ENCODE measurements at places on chromosomes 3 and 15.
A peak's percentile ranks its signal among the peaks of the same experiment; 100 is the strongest.

DNA sequence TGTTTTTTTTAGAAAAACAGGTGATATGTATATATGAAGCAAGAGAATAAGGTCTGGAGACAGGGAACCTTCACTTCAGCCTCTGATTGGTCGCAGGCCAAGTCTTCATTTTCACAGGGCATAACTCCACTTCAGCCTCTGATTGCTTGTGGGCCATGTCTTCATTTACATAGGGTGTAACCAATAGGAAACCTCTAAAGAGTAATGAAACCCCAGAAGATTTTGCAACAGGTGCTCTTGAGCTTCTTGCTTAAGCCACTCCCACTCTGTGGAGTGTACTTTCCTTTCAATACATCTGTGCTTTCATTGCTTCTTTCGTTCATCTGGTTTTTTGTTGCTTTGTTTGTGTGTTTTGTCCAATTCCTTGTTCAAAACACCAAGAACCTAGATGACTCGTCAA, 22.6 kb upstream of the SCG3 start:
- no peak for DNase-seq

- no peak for DNase-seq
Measured at GRCh38 chr15:61087573-61087972, 141.5 kb downstream of the RORA start.

DNA sequence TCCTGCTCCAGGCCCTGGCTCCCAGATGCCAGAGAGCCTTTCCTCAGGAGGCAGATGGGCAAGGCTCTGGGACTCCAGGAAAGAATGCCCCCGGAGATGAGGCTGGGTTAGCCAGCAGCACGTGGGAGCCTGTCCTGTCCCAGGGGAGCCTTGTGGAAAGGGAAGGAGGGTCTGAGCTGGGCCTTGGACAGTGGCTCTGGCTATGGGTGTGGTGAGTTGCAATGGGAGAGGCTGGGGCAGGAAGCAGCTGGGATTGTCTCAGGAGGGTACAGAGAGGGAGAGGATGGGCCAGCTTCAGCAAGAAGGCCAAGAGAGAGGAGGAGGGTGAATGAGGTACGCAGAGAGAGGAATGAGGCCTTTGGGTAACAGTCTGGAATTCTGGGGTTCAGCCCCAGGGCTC, 17.4 kb upstream of the CACNA2D2 start:
- no peak for DNase-seq

GRCh38 chr3:129593230-129593594, 13.3 kb downstream of the PLXND1 start:
- no peak for DNase-seq

DNA sequence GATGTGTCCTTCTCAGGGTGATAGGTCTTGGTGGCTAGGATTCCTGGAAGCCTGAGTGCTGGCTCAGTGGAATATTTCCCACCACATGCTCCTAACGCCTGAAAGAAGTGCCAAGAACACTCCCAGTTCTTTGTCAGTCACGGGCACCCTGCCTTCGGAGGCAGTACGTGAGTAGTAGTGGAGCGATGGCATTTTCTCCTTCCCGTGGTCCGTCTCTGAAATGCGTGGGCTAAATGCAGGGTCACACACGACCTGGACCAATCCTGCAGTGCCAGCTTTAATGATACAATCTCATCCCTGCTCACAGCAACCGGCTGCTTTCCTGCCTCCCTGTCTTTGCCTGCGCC, 14.5 kb downstream of the H1-8 start:
- DNase-seq: no peak

- no peak for DNase-seq
Measured at GRCh38 chr3:52493232-52494017, 1.7 kb upstream of the STAB1 start.

DNA sequence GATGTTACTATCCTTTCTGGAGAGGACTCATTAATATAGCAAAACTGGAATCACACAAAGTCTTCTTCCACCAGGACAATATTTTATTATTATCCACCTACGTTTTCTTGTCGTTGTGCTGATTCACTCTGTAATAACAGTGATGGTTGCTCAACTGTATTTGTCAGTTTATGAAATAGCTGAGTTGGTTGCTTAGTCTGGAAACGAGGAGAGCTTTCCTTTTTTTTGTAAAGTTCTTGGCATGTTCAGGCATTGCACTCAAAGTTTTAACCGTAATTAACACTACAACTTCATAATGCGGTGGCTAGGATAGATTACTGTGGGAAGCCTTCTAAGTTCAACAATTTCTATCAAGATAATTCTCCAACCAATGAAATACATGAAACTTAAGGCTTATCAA, 131.2 kb downstream of the RAP2B start:
- no peak for DNase-seq

DNA sequence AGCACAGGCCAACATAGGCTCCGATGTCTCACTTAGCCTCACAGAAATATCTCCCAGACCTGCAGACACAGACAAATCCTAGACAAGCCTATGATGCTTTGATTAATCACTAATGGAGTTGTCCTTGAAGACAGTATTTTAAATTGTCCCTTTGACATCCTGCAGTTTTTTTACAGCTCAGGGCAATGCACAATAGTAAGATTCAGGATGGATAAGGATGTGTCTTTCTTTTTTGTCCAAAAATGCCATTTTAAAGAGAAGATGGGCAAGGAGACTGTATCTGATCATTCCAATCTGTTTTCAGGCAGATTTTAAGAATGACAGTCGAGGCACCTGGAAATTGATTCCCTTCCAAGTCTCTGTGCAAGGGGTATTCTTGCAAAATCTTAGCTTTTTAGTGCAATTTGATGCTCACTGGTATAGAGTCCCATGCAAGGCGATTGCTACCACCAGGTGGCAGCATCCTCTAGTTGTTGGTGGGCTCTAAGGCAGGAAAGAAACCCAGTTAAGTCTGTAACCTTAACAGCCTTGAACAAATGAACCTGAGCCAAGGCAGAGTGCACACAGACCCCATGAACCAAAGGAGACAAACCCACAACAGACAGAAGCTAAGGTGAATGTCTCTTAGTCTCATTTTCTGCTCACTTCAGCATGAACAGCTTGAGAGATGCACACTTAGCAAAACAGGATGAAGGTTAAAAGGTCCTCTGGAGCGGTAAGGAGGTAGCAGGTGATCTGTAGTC, 51.2 kb upstream of the MINAR1 start:
- DNase-seq: peak; percentile 65

DNA sequence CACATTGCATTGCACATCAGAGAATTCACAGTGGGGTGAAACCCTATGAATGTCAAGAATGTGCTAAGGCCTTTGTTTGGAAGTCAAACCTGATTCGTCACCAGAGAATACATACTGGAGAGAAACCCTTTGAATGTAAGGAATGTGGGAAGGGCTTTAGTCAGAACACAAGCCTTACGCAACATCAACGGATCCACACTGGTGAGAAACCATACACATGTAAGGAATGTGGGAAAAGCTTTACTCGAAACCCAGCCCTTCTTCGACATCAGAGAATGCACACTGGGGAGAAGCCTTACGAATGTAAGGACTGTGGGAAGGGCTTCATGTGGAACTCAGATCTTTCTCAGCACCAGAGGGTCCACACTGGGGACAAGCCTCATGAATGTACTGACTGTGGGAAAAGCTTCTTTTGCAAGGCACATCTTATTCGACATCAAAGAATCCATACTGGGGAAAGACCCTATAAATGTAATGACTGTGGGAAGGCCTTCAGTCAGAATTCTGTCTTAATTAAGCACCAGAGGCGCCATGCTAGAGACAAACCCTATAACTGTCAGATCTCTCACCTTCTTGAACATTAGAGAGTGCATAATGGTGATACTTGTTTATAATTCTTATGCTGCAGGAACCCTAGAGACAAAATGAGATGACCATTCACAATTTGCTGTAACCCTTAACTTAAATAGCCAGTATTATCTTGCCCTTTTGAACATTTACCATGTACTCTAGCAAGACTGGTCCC, 9.0 kb downstream of the ZNF662 start:
- DNase-seq: no peak

DNA sequence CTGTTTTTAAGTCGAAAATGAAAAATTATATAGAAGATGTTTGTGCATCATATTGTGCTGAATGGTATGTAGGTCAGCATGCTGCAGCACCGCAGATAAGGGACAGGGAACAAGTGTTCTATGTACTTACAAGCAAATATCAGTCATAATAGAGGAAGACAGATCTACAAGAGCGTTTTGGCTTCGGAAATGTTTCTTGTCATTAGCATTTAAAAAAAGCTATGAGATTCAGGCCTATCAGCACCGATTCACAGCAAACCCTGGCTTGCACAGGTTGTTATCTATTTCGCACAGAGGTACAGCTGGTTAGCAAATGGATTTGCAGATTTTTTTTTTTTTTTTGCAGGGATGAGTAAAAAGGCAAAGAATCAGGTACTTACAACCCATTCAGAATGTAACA, 204.2 kb upstream of the TBC1D5 start:
- DNase-seq: no peak

GRCh38 chr3:39569095-39569494, 101.6 kb downstream of the MOBP start:
- no peak for DNase-seq

GRCh38 chr15:74950078-74950908, 6.3 kb downstream of the RPP25 start:
- DNase-seq: peak; percentile 75

GRCh38 chr3:67145738-67146137, 147.6 kb downstream of the KBTBD8 start:
- no peak for DNase-seq

DNA sequence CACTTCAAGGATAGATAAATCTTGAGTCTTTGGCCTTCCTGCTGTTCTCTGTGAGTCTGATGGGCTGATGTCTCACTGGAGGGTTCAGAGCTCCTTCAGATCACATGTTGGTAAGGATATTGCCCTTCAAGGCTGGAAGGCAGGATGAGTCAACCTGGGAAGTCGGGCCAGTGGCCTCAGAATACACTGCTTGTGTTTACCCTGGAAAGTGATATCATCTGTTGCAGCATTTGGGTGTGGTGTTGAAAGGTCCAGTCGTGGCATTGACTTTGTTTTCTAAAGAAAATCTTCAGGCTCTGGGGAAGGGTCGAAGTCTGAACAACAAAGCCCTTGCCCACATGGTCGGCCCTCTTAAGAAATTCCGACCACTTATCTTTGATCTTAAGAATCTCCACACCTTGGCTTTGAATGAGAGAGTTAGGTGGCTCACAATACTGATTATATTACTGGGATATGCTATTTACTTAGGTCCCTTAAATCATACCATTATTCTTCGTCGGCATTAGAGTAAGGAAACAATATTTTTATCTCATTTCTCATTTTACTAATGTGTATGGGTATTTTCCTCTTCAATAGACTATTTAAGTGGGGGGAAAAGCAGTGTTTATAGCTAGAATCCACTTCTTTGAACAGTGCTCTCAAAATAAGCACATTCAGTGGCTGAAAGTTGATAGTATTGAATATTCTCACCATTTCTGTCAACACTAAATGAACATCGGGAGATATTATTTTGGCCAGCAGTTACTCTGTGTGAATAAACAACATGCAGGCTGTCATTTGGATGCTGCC, 303.9 kb upstream of the RASGRP1 start:
- DNase-seq: no peak

- peak; percentile 79 for DNase-seq
Measured at GRCh38 chr3:186025161-186025560, 83.7 kb downstream of the ETV5 start.

GRCh38 chr3:159649951-159650350, 338.7 kb upstream of the IL12A start:
- no peak for DNase-seq

- DNase-seq: no peak
Measured at GRCh38 chr15:43889042-43889441, 62.2 kb downstream of the WDR76 start.

DNA sequence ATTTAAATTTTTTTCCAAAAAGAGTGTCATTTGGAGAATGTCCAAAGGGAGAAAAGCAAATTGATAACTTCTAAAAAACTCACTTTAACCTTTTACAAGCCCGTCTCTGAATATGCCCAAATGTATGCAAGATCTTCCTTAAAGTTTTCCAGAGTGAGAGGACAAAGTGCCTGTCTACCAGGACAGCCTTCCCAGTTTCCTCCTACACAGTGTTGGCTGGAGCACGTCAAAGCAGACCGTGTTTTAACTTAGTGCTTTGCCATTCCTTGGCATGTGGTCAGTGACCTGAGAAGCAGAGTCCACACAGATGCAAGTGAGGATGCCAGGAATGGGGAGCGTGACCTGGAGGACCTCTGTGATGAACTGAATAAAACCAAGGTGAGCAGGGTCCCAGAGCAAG, 245.7 kb downstream of the FAM43A start:
- DNase-seq: no peak

DNA sequence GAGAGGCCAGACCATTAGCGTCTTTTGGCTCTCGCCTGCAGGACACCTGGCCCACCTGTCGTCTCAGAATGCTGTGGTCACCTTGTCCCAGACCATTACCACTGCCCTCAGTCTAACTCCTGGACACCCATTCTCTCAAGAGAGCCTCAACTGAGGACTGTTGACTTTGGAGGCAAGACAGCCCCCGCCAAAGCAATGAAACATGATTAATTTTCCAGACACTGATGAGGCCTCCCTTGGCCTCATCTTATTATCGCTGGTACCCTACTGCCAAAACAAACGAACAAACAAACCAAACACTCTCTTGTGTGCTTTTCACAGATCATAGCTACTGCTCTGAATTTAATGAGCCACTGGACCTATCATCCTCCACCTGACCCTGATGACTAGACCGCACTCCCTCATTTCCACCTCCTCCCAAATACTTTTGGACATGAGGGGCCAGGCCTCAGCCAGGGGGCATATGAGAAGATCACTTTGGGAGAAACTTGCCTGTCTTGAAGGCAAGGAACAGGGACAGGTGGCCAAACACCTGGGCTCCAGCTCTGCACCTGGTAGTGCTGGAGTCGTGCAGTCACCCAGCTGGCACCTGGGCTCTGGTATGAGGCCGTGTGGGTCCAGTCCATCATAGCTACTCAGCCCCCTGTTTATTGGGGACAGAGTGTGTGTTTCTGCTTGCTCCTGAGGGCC, 27.6 kb downstream of the ALS2CL start:
- DNase-seq: no peak

DNA sequence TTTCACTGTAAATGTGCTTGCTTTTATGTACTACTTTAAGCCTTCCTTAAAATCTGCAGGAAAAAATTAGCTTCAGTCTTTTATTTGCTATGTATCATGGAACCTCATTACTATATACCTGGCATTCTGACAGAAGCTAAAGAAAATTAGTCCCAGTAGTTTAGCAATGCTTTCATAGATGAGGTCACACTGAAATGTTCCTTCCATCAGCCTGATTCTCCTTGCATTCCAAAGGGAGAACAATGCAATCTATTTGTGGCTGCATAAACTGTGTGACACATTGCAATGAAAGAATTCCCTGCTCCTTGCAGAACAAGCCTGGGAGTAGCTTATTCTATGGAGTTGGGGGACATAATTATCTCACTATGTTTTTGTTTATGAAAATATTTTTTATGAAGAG, 691.5 kb upstream of the ARPP21 start:
- no peak for DNase-seq

Measured in stimulated activated CD4-positive, alpha-beta T cell treated with anti-CD3 and anti-CD28 coated beads, Interleukin-1b, Interleukin-23, amount 100 ng/mL, for 48 hours (primary cell).